ENCODE measurements at places on chromosomes 6 and 20.

GRCh38 chr6:88455317-88455716 lies 289.2 kb upstream of the CNR1 start:
- no peak for DNase-seq

DNA sequence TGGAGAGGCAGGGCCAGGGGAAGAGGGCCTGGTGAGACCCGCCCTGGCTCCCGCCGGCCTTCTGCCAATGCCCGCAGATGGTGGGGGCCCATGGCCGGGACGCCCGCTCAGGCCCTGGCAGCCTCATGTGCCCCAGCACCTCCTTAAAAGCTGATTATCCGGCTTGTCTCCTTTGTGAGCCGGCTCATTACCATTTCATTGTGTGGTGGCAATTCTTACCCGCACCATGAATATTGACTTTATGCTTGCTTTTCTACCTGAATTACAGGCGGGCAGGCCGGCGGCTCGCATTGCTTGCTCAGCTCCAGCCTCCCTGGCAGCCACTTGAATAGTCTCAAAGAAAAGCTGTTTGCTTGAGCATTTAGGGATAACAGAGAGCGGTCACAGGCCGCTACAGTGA lies 120.0 kb upstream of the JAG1 start:
- no peak for DNase-seq

DNA sequence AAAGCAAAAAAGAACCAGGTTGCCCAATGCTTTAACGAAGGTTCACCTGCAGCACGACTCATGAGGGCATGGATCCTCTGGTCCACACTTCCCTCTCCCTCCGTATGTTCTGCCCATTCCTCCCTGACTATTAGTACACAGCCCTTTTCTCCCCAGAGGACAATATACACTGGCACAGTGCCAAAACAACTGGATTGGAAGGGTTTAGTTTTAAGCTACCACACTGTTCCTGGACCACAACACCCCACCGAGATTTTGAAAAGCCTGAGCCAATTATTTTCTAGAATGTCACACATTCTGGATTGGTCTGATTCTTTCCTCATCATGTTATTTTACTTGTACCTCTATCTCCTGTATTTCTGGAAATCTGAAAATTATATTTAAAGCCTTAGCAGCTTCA lies 2.9 kb upstream of the AKAP7 start:
- no peak for DNase-seq

DNA sequence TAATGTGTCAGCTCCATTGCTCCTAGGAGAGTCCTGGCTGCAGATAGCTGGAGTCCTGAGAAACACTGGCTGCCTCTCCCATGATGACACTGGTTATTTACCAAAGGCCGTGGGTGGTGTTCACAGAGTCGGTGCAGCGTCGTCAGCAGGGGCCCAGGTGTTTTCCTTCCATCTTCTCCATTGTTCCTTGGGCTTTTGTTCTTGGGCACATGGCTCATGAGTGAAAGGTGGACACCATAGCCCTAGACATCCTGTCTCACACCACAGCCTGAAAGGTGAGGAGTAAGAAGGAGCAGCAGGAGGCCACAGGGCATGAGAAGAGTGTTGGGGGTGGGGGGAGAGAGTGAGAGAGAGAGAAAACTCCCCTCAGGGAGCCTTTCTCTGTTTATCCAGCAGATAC lies 9.1 kb downstream of the CST5 start:
- no peak for DNase-seq

- no peak for DNase-seq
Measured at GRCh38 chr20:49408509-49409104, 73.9 kb downstream of the KCNB1 start.

Data from astrocyte of the spinal cord (primary cell).